ENCODE measurements at places on chromosomes 1 and 21. TPM values are rescaled to one million over a fixed set of nuclear protein-coding genes. Genes with fewer than 3 reads are reported as not detected.

Gene ASCL5
- not detected for total RNA-seq

Gene RAB3GAP2
- 31.7 TPM for total RNA-seq

Gene ADAM30
- not detected for total RNA-seq

Gene MLLT11
- 12.4 TPM for total RNA-seq

Gene DNAJC8
- 54.2 TPM for total RNA-seq

Gene ENAH
- 60.8 TPM for total RNA-seq

Gene KPRP
- not detected for total RNA-seq

Gene UQCRH
- 330 TPM for total RNA-seq

Gene TMCO2
- not detected for total RNA-seq

Gene CRABP2
- total RNA-seq, result not detected

Gene LCE1E
- total RNA-seq, result not detected

Gene TYW3
- total RNA-seq, result 9.8 TPM

Gene PRDM16
- not detected for total RNA-seq

Gene LCE1D
- total RNA-seq, result not detected

Gene CRYZL1
- total RNA-seq, result 20.9 TPM

Gene NIBAN1
- total RNA-seq, result 6.4 TPM

Gene KIF17
- total RNA-seq, result 11.8 TPM

Gene YBX1
- total RNA-seq, result 748 TPM

Gene FCRL2
- not detected for total RNA-seq

Gene LCE3A
- not detected for total RNA-seq

Gene OR2G6
- not detected for total RNA-seq

Gene CHI3L1
- not detected for total RNA-seq

Gene SLC45A1
- 0.48 TPM for total RNA-seq

Gene PSEN2
- total RNA-seq, result 23.4 TPM

Gene FCRL6
- not detected for total RNA-seq

Gene LEMD1
- not detected for total RNA-seq

Gene SLC5A3
- total RNA-seq, result 13.0 TPM

Gene DYNLT5
- 3.4 TPM for total RNA-seq

Gene RHBDL2
- total RNA-seq, result not detected

Gene URB1
- total RNA-seq, result 26.1 TPM

Gene CELA3B
- total RNA-seq, result not detected

Gene ADGRL4
- 246 TPM for total RNA-seq

Gene FCGR2B
- not detected for total RNA-seq

Gene IGSF5
- not detected for total RNA-seq

Gene AMY1B
- total RNA-seq, result not detected

Gene HES3
- not detected for total RNA-seq

Gene FMO5
- 0.98 TPM for total RNA-seq

Gene RNU1-2
- under 0.01 TPM for total RNA-seq

Gene SLAMF7
- not detected for total RNA-seq

Gene OPTC
- not detected for total RNA-seq

Gene CYP4X1
- total RNA-seq, result 3.3 TPM

Gene SV2A
- 3.3 TPM for total RNA-seq

Gene ITLN2
- not detected for total RNA-seq

Gene MTARC2
- 14.7 TPM for total RNA-seq

Gene LHX8
- not detected for total RNA-seq

Gene S100A7A
- total RNA-seq, result not detected

Gene RGS16
- 0.33 TPM for total RNA-seq
